ENCODE measurements at places on chromosomes 13 and 19.
A peak's percentile ranks its signal among the peaks of the same experiment; 100 is the strongest.

DNA sequence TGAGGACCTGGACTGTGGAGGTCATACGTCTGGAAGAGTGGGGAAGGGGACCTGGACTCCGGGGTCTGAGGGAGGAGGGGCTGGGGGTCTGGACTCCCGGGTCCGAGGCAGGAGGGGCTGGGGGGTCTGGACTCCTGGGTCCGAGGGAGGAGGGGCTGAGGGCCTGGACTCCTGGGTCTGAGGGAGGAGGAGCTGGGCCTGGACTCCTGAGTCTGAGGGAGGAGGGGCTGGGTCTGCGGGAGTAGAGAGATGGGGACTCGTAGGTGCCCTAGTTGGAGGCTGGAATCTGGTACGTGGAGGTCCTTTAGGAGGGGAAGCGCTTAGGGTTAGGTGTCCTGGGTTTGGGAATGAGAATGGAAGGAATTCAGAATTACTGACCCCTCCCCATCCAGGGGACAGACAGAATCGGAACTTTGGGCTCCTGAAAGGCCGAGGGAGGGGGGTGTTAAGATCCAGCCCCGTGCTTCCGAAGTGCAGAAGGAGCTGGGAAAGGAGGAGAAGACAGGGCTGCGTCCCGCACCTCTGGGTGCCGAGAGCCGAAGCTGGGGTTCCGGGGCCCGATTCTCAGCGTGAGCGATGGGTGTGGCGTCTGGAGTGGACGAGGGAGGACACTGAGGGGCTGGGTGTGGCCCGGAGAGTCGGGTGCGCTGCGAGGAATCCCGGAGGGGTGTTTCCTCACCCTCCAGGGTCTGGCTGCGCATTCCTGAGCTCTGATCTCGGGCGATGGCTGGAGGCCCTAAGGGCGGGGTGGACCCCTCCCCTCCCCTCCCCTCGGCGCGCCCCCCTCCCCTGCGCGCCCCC, 608 bp downstream of the MYADM start:
- peak; percentile 91 for DNase-seq

- DNase-seq, result no peak
Measured at GRCh38 chr19:45249261-45250033, 1.6 kb upstream of the MARK4 start.

- DNase-seq, result no peak
Measured at GRCh38 chr13:73730014-73730413, 404.2 kb downstream of the KLF12 start.

DNA sequence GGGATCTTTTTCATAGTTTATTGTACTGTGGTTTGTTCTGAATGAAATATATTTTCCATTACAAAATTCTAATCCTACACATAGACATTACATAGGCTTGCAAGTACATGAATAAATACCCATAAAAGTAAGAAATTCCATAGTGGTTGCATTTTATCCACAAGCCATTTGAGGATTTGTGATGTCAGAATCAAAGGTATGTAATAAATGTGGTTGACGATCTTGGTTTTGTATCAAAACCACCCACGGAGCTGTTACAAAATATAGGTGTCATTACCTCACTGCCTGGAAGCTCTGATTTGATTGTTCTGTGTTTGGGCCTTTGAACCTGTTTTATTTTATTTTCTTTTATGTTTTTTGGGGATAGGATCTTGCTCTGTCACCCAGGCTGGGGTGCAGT, 125.1 kb downstream of the NALCN start:
- DNase-seq, result no peak

DNA sequence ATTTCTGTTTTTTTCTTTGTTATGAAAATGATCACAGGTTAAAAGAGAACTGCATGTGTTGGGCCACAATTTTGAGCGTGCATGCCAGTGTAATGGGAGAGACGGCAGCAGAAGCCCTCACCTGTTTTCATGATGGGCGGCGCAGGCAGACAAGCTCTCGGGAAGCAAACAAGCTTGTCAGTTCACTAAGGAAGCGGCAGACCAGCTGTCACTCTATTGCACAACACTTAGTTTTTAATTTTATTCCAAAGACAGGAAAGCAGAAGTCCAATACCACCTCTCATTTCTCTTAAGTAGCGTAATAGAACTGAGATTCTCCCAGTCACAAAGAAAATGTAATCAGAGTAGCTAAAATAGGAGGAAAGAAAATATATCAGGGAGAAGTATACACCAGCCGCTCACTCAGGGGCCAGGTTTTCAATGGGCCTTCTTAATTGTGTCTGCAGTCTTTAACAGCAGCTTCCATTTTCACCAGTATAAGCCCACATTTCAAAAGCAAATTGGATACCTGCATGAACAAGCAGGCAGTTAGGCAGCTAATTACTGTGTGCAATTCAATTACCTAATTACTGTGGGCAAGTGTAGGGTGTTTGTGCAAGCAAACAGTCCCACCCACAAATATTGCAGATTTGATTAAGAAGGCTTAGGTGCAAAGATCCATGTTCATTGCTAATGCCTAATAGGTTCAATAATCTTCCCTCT, 711.4 kb downstream of the DIAPH3 start:
- DNase-seq, result no peak

DNA sequence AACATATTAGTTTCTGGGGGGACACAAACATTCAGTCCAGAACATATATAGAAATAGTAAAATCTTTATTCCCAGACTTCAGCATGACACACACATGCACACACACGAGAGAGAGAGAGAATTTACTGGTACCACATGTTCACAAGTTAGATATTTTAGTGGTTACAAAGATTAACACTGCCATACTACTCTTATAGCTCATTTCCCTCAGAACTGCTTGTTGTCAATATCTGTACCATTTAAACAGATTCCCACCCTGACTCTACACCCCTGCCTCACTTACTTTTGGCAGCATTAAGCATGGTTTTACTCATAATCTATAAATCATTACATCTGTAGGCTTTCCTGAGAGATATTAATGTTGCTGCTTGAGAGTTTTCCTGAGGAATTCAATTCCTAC, 524.7 kb upstream of the HTR2A start:
- DNase-seq, result no peak

- DNase-seq, result no peak
Measured at GRCh38 chr19:1668486-1669270, 16.3 kb upstream of the TCF3 start.

DNA sequence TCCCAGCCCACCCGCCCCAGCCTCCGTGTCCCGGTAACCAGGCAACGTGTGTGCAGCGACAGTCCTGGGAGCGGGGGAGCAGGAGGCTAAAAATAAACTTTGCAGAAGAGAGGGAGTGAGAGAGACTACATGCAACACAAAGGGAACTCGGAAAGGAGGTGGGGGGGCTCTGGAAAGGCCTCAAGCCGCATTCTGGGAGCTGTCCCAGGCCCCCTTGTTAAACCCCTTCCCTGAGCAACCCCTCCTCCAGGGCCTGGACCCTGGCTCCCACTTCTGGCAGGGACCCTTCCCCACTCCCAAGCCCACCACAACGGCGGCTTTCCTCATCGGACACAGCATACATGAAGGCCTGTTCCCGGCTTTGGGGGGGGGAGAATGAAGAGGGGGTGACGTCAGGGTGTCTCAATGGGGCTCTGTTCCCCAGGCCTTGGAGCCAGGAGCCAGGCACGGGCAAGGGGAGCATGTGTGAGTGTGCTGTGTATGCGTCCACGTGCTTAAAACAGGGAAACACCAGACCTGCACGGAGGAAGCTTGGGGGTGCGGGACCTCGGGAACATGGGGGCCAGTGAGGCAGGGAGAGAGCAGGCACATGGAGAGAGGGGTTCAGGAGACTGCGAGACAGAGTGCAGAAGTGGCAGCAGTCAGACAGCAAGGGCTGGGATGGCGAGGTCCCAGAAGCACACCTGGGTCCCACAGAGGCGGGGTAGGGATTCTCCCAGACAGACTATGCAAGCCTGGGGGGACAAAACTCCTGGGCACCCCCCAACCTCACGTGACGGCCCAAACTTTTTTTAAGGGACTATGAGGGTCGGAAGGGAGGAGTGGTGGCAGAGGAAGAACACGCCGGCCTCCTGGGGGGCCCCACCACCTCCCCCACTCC, 2.3 kb downstream of the ERF start:
- no peak for DNase-seq

- DNase-seq, result peak; percentile 93
Measured at GRCh38 chr19:1173845-1174809, at the start of gene SBNO2. TSS of gene SBNO2 (minus strand) at chr19:1174268. CDS start at chr19:1154276, 19,992 bp downstream.

DNA sequence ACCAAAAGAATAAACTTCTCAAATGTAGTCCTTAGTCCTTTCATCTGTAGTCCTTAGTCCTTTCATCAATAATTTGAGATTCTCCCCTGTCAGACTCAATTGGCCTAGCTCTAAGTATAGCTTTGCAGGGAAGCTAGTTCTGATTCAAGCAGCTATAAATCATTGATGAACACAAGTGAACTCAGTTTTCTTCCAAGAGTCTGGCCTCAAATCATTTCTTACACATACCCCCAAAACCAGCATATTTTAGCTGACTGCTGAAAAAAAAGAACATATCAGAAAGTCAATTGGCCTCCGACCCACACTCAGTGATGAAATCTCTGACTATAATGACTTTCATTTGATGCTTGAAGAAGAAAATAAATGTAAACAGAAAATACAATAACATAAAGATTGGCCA, 64.9 kb downstream of the TNFSF11 start:
- no peak for DNase-seq

DNA sequence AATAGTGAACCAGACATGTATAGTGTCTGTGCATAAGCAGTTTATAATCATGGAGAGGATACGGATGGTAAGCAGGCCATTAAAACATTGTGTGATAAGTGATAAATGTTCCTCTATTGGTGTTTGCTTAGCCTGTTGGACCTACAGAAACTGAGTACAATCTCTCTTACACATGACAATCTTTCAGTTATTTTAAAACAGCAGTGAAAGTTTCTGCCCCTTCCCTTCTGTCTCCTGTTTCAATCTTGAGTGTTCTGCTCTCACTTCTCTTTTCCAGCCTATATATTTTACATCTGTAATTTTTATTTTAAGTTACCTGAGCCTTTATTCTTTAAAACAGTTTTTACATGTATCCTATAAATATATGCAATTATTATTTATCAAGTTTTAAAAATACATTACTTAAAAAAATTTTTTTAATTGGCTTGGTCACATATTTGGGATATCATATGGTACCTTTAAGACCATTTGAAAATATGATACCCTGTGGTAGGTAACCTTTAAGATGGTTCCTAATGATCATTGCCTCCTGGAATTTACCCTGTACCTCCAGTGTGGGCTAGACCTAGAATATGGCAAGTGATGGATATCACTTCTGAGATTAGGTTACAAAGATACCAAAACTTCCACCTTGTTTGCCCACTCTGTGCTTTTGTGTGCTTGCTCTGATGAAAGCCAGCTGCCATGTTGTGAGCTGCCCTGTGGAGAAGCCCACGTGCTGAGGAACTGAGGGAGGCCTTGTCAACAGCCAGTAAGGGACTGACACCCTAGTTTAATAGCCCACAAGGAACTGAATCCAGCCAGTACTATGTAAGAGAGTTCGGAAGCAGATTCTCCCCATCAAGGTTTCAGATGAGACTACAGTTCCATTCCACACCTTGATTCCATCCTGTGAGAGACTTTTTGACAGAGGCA, 99.3 kb downstream of the DHRS12 start:
- DNase-seq, result no peak

DNA sequence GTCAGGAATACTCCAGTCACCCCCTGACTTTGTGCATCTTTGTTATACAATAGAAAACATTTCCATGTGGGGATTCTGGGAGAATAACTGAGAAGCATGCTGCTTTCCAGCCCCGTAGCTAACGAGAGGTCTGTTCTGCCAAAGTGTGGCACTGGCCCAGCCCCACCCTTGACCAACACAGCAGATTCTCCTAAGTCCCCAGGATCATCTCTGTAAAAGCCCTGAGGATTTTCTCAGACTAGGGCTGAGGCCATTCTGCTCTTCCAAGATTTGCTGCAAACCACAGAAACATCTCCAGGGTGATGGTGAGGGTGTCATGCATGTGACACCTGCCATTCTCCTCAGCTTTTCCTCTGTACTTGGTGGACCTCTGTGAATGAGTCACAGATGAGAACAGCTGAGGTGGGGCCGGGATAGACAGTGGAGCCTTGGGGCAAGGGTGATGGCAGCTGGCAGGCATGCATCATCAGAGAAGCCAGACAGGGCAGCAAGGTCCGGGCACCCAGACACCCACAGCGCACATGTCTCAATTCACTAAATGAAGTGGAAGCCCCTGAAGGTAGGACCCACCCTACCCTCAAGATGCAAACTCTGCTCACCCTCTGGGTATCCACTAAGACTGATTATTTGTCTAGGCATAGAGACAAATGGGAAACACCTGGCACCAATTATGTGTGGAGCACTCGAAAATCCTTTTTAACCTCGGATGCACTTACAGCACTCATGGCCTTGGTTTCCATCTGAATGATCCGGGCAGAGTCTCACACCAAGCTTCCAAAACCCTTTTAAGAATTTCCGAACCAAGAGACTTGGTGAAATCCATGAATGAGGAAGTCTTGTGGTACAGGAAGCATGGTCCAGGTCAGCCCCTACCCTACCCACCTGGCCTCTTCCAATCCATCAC, 20.1 kb upstream of the DOCK9 start:
- no peak for DNase-seq

DNA sequence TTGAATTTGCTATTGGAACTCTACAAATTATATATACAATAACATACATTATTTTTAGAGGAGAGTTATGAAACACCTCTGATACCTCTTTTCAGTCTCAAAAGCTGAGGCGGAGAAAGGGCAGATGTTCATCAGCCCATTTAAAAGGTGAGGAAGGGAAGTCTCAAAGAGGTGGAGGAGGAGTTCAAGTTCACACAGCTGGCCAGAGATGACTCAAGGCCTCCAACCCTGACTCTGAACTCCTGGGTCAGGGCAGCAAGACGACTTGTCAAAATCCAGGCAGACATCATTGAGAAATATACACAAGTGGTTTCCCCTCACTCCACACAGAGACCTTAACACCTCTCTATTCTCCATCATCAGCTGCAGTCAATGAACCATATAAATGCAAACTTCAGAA, 2.1 kb downstream of the SIAH3 start:
- no peak for DNase-seq

DNA sequence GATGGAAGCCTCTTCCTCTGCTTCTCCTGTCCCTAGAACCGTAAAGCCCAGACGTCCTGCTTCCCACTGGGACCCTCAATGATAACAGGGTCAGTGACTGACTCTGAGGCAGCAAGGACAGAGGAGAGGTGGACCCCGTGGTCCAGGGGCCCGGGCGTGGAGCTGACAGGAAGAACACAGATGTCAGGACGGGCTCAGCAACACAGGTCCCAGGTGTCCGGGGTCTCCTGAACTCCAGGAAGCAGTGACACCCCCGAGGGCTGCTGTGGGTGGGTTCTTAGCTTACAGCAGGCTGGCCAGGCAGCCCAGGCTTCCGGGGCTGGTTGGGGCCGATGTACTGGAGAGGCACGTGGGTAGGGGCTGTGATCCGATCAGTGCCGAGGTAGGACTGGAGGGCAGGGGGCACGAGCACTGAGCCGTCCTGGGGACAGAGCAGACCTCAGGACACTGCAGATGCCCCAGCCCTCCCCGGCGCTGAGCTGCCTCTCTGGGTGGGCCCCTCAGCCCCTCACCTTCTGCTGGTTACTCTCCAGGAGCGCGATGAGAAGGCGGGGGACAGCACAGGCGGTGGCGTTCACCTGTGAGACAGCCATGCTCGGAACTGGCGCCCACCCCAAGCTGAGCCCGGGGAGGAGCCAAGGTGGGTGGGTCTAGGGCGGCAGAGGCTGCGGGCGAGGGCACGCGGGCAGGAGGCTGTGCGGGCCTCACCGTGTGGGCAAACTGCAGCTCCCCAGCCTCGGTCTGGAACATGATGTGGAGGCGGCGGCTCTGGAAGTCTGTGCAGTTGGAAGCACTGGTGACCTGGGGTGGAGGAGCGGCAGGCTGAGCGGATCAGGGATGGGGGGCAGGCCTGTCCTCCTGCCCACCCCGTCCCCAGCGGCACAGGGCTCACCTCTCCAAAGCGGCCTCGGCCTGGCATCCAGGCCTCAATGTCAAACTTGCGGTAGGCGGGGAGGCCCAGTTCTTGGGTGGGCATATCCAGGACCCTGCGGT, 3.6 kb upstream of the CCER2 start:
- no peak for DNase-seq

GRCh38 chr13:97933776-97934175, 19.7 kb upstream of the IPO5 start:
- no peak for DNase-seq

All from suprapubic skin (tissue), 4 donors.